Stimulated activated CD4-positive, alpha-beta T cell treated with anti-CD3 and anti-CD28 coated beads, Interleukin-12 subunit alpha, Interleukin-12 subunit beta, amount 100 ng/mL, for 48 hours (primary cell): ENCODE measurements at places on chromosomes 1 and 21.

GRCh38 chr1:31413405-31414001, 490 bp downstream of the SERINC2 start:
- no peak for DNase-seq

- DNase-seq = no peak
These were observed 25.0 kb downstream of the ABCA4 start for GRCh38 chr1:94095744-94096469.

- no peak for DNase-seq
These were observed 18.9 kb upstream of the IGSF5 start for GRCh38 chr21:39726133-39726532.

GRCh38 chr21:40049031-40049930, 182.0 kb downstream of the PCP4 start:
- DNase-seq = peak; percentile 0

DNA sequence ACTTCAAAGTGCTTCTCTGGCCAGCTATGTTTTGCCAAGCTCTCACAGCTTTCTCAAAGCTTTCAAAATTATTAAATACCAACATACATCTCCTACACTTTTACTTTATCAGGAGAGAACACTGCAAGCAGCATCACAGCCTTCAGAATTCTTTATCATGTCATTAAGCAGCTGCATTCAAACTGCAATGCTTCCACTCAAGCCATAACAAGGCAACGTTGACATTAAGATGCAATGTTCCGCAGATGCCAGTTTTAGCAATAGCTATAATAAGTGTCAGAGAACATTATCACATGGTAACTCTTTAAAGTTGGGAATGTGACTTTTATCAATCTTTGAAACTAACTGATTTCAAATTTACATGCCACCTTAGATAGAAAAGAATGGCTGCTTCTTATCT, 91.9 kb downstream of the LRRC53 start:
- no peak for DNase-seq

GRCh38 chr1:94284476-94284875, 47.1 kb upstream of the ARHGAP29 start:
- DNase-seq = no peak

- DNase-seq = no peak
These were observed 1530.9 kb upstream of the TPTE start for GRCh38 chr21:8990326-8991087.

DNA sequence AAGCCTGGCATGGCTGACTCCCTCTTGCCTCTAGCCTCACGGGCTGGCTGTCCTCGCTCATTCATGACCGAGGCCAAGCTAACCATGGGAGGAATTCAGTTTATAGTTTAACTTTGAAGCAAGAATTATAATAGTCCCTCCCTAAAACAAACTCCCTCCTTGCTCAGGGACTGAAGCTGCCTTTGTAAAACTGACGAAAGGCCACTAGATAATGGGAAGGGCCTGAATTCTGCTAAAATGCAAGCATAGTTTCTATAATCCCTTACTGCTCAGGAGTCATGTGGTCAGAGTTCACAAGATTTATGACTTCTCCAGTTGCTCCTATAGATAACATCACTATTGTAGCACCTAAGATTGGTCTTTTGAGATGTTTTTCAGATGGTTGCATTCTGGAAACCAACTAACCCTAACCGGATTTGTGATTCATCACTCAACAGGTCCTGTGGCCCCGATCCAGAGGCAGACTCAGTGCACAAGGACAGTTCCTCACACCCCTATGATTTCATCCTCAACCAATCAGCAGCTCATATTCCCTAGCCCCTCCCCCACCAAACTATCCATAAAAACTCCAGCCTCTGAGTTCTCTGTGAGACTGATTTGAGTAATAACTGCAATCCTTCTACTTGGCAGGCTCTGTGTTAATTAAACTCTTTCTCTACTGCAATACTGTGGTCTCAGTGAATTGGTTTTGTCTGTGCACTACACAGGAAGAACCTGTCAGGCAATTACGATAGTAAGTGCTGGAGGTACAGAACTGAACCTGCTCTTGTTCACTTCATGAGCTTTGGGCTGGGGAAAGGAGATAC, 26.4 kb downstream of the HHIPL2 start:
- no peak for DNase-seq
